NCI-H69 (cell line): ENCODE measurements at places on chromosomes 4 and X.

- no peak for DNase-seq
These were observed 15.7 kb upstream of the N4BP2 start for GRCh38 chr4:40040908-40041307.

DNA sequence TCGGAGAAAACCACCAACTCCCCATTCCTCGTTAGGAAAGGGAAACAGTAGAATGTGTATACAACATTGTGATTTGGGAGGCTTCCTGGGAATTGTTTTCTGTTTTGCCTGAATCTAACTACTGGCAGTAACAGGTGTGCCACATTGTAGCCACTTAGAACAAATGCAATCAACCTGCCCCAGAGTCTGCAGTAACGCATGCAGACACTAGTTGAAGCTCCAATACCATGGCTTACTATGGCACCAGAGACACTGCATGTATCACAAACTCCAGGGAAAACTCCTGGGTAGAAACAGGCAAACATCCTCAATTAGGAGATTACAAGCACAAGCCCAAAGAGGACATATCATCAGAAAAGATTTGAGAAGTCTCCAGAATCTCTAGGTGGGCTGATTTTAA, 154.2 kb upstream of the NEIL3 start:
- peak; percentile 27 for DNase-seq

DNA sequence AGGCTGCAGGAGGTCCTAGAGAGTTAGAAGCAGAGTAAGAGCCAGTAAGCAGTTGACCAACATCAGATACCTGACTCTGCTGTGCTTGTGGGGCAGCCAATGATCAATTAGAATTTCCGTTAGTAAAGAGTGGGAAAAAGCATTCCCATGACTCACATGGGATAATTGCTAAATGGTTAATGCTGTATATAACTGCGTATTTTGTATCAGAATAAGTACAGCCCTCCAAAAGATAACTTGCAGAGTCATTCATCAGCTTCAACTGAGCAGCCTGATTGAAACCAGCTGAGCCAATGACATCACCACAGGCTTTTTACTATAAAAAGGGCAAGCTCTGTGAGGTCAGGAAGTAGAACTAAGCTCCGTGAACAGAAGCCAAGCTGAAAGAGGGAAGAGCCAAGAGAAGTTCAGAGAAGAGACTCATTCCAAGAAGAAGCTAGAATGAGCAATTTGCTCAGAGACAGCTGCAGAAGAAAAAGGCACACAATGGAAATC, 67.9 kb downstream of the PPP3CA start:
- peak; percentile 53 for DNase-seq

DNA sequence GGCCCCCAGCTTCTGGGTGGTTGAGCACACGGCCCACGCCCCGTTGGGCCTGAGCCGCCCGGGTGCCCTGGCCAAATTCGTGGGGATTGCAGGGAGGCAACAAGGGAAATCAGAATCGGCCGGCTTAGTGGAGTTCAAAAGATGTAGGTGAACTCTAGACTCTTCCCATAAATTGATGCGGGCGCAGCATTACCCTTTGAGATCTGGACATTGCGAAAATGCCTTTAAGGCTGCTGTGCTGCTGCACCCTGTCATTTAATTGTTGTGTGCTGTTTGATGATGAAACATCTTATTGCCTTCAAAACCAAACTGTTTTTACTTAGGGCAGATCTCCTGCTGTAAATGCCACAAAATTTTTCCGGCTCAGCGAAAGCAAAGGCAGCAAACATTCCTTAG, 409 bp upstream of the MPP1 start:
- no peak for DNase-seq

GRCh38 chrX:128781506-128781905, 729.3 kb upstream of the ACTRT1 start:
- peak; percentile 82 for DNase-seq

DNA sequence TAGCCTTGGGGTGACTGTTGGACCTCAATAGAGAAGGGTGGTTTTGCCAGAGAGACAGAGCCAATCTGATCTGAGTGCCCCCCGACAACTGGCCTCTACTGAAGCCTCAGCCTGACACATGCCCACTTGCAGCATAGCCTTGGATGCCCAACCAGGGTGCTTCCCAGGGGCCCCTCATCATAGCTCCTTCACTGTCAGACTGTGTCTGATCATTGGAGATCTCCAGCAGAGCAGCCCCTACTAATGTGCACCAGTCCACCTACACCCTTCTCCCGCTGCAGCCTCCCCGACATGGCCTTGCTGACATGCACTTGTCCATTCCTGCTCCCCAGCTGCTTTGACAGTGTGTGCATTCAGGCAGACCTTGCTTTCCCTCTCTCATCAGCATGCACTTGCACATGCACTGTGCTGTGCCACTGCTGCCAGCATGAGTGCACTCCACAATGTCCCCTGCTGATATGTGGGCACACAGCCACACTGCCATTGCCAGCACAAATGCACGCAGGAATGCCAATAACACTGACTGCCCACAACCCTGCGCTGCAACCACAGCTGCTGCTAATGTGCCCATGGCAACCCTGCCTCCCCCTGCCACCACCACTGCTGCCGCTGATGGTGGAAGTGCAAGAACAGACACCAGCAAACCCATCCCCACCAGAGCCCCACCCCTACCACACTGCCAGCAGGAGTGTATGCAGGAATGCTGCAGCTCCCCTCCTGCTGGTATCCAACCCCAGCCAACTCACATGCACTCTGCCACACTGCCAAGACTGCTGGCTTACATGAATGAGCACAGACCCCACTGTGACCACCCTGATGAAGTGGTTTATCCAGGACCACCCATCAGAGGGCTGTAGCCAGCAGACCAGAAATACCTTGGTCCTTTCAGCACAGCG, 68.1 kb upstream of the ZMAT1 start:
- no peak for DNase-seq

DNA sequence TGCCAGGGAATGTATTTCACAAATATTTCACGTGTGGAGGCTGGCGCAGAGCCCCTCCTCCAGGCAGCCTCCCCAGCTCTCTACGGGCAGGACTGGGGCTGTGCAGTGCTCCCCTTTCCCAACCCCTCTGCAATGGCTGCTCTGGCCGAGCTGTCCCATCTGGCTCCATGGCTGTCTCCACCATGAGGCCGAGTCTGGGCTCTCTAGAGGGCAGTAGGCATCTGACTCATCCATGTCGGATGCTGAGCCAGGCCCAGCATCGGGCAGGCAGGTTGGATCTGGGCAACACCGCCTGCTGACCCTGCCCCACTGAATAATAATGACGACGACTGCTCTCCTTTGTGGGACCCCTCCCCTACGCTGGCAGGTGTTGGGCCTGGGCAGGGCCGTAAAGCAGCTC, 11.0 kb upstream of the SH3TC1 start:
- DNase-seq = peak; percentile 63

GRCh38 chr4:48410812-48411211, 69.5 kb downstream of the SLAIN2 start:
- DNase-seq = no peak

GRCh38 chr4:29970626-29971025, 749.5 kb upstream of the PCDH7 start:
- peak; percentile 18 for DNase-seq

- DNase-seq = no peak
These were observed 16.7 kb downstream of the EDA2R start for GRCh38 chrX:66622209-66622608.

GRCh38 chr4:103415801-103416200, 217.7 kb upstream of the CENPE start:
- peak; percentile 0 for DNase-seq

DNA sequence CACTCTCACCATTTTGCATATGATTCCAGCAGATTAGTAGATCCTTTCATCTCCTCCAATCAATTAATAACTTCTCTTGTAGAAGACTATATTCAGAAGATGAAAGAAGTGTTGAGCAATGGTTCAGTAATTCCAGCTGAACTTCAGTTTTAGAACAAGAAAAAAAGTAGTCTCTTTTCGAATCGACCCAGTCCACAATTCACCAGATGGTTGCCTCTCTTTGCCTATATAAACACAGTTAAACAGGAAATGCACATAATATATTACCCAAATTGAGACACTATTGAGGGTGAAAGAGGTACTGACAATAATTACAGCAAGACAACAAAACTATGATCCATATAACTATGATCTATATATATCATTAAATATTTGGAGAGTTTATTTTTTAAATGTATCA, 16.8 kb upstream of the FAM241A start:
- peak; percentile 38 for DNase-seq

- DNase-seq = no peak
These were observed 155.1 kb downstream of the ZNF518B start for GRCh38 chr4:10302096-10302495.

DNA sequence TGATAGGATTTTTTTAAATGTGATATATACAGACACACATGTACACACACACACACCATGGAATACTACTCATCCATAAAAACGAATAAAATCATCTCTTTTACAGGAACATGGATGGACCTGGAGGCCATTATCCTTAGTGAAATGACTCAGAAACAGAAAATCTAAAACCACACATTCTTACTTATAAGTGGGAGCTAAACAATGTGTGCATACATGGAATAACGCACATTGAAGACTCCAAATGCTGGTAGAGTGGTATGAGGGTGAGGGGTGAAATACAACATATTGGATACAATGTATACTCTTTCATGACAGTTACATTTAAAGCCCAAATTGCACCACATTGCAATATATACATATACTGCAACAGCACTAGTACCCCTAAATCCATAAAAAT, 120.2 kb upstream of the ADGRL3 start:
- DNase-seq = no peak
